ENCODE measurements at places on chromosomes 2 and 18.
A peak's percentile ranks its signal among the peaks of the same experiment; 100 is the strongest.

DNA sequence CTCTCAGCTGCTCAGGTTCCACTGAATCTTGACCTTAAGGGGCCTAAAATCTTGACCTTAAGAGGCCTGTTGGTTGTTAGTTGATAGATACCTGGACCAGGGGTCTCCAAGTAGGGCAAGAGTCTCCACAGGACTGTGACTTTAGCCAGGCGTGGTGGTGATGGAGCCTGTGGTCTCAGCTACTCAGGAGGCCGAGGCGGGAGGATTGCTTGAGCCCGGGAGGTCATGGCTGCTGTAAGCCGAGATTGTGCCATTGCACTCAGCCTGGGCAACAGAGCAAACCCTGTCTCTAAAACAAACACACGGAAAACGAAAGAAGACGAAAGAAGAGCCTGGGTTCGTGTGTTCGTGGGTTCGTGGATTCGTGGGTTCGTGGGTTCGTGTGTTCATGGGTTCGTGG is 120.2 kb upstream of the CTDP1 start:
- DNase-seq: no peak

GRCh38 chr2:128535953-128536352 is 217.3 kb upstream of the HS6ST1 start:
- peak; percentile 36 for DNase-seq

DNA sequence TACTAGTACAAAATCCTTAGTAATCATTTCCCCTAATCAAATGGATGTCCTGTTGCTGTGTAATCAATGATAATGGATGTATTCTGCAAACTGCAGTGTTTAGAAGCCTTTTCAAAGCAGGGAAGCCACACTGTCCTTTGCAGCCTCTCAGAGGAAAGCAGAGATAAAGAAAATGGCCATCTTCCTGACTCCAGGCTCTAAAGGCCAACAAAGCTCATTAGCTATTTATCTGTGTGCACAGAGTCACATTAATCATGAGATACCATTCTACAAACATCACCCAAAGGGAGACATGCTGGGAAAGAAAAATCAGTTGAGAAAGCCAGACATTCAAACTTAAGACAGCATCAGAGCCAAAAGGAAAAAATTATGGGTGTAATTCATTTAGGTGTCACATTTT is 165.0 kb downstream of the RAD51AP2 start:
- DNase-seq: no peak

DNA sequence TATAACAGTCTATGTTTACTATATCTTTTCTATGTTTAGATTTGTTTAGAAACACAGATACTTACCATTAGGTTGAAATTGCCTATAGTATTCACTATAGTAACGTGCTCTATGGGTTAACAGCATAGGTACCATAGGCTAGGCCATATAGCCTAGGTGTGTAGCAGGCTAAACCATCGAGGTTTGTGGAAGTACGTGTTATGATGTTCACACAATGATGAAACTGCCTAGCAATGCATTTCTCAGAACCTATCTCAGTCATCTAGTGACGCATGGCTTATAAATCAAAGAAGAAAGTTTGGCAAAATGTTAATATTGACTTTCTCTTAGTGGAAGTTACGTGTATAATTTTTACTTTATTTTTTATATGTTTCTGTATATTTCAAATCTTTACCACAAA is 466.2 kb upstream of the NRP2 start:
- no peak for DNase-seq

GRCh38 chr2:59237311-59237710 is 996.2 kb upstream of the FANCL start:
- no peak for DNase-seq

DNA sequence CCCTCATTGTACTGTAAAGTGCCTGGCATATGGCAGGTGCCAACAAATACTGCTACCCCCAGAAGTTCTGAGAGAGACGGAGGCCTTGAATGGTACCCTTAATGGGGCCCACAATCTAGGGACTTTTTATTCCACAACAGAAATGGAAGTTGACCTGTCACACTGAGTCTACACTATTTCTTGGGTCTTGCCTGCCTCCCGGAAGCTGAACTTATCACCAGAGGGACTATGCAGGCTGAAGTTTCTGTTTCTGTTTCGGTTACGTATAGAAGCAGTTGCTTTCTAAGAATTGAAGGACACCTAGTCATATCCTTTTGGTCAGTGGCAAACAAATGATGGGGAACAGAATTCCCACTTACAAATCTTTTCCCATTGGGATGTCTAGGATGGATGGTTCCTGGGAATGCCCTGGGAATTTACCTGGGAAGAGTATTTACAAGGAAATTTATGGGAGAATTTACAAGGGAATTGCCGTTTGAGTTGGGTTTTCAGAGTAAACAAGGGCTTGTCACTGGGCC is 74.2 kb downstream of the HS1BP3 start:
- DNase-seq: peak; percentile 54

DNA sequence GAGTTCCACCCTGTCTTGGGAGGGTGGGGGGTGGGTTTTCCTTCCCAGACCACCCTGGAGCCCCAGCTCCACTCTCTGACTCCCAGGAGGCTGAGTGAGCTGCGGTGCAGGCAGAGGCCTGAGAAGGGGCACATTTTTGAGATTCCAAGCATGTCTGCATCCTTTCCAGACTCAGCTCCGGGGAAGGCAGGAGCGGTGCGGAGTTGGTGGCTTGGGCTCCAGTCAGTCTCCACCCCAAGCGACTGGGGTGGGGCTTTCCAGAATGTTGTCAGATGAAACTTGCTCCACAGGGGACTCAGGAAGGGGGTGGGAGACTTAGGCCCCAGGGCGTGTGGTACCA is 44.2 kb upstream of the HS6ST1 start:
- no peak for DNase-seq

DNA sequence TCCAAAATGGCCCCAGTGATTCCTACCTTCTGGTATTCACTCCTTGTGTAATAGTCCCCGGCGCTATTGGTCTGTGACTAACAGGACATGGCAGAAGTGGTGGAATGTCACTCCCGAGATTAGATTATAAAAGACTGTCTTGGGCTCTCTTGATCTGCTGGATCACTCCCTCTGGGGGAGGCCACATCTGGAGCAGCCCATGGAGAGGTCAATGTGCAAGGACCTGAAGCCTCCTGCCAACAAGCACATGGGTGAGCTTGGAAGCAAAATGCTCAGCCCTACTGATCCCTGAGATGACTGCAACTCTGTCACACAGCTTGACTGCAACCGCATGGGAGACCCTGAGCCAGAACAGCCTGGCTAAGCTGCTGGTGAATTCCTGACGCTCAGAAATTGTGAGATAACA is 94.3 kb upstream of the GLI2 start:
- no peak for DNase-seq

- DNase-seq: no peak
Observed at GRCh38 chr18:6668836-6669235, 60.7 kb upstream of the ARHGAP28 start.

GRCh38 chr2:40123746-40124145 is 328.1 kb downstream of the SLC8A1 start:
- DNase-seq: no peak

- DNase-seq: no peak
Observed at GRCh38 chr18:46360866-46361265, 256.7 kb downstream of the HAUS1 start.

DNA sequence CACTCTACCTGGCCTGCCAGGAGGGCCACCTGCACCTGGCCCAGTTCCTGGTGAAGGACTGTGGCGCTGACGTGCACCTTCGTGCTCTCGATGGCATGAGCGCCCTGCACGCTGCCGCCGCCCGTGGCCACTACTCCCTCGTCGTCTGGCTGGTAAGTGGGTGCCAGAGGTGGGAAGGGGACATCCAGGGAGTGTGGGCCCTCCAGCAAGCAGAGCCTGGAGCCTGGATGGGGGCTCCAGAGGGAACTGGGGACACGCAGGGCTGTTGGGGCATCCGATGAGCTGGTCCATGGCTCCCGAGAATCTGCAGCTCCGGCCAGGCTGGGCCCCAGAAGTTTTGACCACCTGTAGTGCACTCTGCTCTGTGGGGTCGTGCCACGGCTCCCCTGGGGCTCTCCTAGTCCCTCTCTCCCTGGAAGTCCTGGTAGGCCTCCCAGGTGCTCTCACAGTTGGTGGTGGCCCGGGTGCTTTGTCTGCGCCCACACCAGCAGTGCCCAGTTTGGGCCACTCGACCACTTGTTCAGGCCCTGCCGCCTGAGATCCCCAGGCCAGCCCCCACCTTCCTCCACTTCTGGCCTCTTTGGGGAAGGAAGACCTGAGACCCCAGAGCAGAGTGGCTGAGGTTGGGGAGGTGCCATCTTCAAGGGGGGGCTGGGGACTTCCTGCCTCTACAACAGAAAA is 4.7 kb downstream of the ESPNL start:
- no peak for DNase-seq

- DNase-seq: no peak
Observed at GRCh38 chr2:214130114-214130513, 280.7 kb upstream of the VWC2L start.

- no peak for DNase-seq
Observed at GRCh38 chr18:46171331-46171730, 67.1 kb downstream of the HAUS1 start.

DNA sequence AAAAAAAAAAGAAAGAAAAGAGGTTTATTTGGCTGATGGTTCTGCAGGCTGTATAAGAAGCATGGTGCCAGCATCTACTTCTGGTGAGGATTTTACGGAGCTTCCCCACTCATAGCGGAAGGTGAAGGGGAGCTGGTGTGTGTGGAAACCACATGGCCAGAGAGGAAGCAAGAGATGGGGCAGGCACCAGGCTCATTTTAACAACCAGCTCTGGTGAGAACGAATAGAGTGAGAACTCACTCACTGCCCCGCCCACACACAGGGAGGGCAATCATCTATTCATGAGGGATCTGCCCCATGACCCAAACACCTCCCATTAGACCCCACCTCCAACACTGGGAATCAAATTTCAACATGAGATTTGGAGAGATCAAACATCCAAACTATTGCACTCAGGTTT is 68.5 kb downstream of the MOGAT1 start:
- no peak for DNase-seq

- no peak for DNase-seq
Observed at GRCh38 chr2:1788478-1788959, 44.2 kb upstream of the PXDN start.

- no peak for DNase-seq
Observed at GRCh38 chr18:76656925-76657827, 162.1 kb upstream of the ZNF516 start.

DNA sequence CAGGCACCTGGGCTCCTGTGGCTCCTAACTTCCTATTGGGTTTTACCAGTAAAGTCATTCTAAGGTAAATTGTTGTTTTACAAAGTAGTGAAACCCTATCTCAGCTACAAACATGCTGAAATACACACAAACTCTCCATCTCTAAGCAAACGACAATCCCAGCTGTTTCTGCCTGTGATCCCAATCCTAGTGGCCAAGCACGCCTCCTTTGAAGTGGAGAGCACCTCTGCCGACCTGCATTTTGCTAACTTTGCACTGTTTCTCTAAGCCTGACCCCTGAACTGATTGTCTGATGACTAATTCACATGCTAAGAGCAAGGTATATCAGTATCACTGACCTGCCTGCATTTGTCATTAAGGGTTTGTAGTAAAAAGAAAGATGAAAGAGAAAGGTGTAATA is 124.3 kb downstream of the PAX3 start:
- DNase-seq: no peak

GRCh38 chr2:218615868-218616315 is 8.2 kb downstream of the PLCD4 start:
- no peak for DNase-seq

Measured in dermis blood vessel endothelial cell (primary cell).